ENCODE measurements at places on chromosomes 2 and 18. TPM values are rescaled to one million over a fixed set of nuclear protein-coding genes. Genes with fewer than 3 reads are reported as not detected.

NTSR2 gene
- not detected for total RNA-seq

REG1B gene
- total RNA-seq: not detected

IL37 gene
- not detected for total RNA-seq

KCNG3 gene
- total RNA-seq: not detected

OTX1 gene
- not detected for total RNA-seq

MAB21L4 gene
- 0.81 TPM for total RNA-seq

NIF3L1 gene
- 59.3 TPM for total RNA-seq

GALR1 gene
- total RNA-seq: not detected

CHRND gene
- not detected for total RNA-seq

PAIP2B gene
- total RNA-seq: 0.87 TPM

IHH gene
- total RNA-seq: 0.29 TPM

DPYSL5 gene
- total RNA-seq: 0.63 TPM

ADGRF3 gene
- total RNA-seq: not detected

MOGAT1 gene
- total RNA-seq: not detected

UBR3 gene
- total RNA-seq: 12.8 TPM

CCDC102B gene
- total RNA-seq: 0.17 TPM

GNLY gene
- total RNA-seq: not detected

SP140 gene
- 4.6 TPM for total RNA-seq

COPS7B gene
- total RNA-seq: 18.2 TPM

TDRD15 gene
- total RNA-seq: not detected

TMEM169 gene
- 2.9 TPM for total RNA-seq

ASB18 gene
- total RNA-seq: not detected

PROC gene
- total RNA-seq: 0.17 TPM

SERPINB11 gene
- not detected for total RNA-seq

MC4R gene
- not detected for total RNA-seq

PDCD1 gene
- 0.92 TPM for total RNA-seq

ETAA1 gene
- 13.7 TPM for total RNA-seq

IGFBP5 gene
- total RNA-seq: 111 TPM

Data from epithelial cell of proximal tubule (primary cell).